ENCODE measurements at places on chromosomes 6 and 20.
A peak's percentile ranks its signal among the peaks of the same experiment; 100 is the strongest.

DNA sequence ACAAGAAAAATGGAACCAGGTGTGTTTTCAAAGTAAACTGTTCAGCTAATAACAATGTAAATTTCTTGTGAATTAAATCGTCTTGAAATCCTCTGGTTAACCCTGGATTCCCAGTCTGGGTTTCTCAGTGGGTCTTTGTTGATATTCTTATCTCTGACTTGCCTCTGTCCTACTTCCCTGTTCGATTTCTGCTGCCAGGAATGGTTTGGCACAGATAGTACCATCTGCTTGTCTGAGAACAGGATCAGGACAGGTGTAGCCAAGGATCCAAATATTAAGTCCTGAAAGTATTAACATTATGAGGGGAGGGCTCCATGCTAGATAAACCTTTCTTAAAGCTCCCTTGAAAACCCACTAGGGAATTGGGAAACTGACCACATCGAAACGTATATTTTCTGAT is 30.1 kb downstream of the ARFGEF2 start:
- DNase-seq = peak; percentile 26

- DNase-seq = no peak
Measured at GRCh38 chr20:13883425-13883824, 98.6 kb downstream of the NDUFAF5 start.

DNA sequence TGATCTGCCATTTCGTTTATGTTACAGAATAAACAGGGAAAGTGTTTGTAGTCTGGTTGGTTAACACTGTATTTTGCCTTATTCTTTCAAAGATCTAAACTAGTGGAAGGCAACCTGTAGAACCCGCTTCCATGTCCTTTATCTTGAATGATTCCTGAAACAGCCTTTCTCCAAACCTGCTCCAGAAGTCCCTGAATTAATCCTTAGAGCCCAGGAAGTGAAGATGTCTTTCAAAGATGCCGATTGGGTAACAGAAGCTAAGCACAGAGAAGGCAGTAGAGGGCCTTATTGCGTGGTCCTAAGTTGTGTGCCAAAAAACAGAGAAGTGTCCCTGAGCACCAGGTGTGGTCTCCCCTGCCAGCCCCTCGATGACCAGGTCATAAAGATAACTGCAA is 19.2 kb upstream of the ZSCAN16 start:
- no peak for DNase-seq

GRCh38 chr6:41785689-41786450 is 1.6 kb upstream of the TOMM6 start:
- DNase-seq = no peak

DNA sequence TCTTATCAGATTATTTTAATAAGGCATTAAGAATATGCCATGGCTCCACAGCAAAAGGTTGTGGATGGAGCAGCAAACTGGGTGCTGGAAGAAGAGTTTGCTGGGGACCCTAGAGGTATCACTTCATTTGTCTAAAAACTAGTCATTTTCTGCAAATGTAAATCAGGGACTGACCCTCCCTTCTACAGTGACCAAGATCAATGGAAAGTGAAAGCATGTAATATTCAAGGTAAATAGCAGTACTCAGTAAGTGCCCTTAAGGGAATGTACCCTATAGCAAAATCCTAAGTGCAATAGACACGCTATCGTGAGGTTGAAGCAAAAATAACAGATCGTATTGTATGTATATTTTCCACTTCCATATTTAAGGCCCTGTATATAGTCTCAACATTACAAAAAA is 38.7 kb downstream of the TRDN start:
- no peak for DNase-seq

- no peak for DNase-seq
Measured at GRCh38 chr20:1880529-1881239, 14.5 kb upstream of the SIRPA start.

DNA sequence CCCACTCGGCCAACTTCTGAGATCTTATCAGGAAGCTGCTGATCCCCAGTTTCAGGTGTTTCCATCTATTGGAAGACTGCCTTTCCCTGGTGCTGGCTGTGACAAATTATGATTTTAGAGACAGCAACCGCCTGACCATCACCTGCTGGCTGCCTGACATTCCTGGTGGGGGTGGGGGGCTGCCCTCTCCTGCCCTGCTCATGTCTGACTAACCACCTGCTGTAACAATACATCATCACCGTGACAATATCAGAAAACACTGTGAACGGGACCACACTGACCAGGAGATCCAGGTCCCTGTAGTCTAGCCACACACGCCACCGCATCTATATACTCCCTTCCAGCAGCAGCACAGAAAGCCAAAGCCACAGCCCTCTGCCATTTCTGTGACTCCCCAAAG is 537.5 kb downstream of the QKI start:
- DNase-seq = no peak

DNA sequence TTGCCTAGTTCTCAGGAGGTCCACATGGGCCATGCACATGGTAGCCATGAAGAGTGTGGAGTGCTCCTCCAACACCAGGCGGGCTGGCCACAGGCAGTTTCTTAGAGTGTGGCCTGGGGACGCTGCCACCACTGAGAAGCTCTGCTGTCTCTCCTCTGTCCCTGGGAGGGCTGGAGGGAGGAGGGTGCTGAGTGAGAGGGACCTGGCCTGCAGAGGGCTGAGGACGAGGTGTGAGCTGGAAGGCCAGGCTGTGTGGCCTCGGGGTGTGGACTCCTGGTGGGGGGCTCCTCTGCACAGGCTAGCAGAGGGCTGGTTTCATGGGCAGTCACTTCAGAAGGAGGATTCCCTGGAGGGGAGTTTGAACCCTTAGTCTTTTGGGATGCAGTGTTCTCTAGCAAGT is 39.7 kb downstream of the SYNJ2 start:
- DNase-seq = no peak

- no peak for DNase-seq
Measured at GRCh38 chr6:18400831-18401446, 13.8 kb downstream of the RNF144B start.

GRCh38 chr6:43871933-43872332 is 101.9 kb downstream of the VEGFA start:
- DNase-seq = no peak

DNA sequence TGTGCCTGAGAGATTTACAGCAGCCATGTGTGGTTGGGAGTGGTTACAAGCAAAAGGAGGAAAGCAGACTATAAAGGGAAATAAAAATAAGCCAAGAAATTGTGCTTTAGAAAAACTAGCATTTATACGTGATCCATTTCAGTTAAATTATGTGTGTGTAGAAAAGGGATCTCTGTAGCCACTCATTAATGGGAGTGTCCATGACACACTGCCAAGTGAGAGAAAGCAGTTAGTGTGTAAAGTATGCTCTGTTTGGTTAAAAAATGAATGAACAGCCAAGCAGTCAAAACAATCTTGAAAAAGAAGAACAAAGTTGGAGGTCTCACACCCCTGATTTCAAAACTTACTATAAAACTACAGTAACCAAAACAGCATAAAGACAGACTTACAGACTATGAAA is 67.9 kb upstream of the GGTLC1 start:
- no peak for DNase-seq

GRCh38 chr6:25966711-25967110 is 4.1 kb downstream of the TRIM38 start:
- DNase-seq = no peak

- no peak for DNase-seq
Measured at GRCh38 chr6:43819958-43820357, 49.9 kb downstream of the VEGFA start.

Data from LNCaP clone FGC (cell line).